H9 (cell line): ENCODE measurements at places on chromosomes 11 and 22. TPM values are rescaled to one million over a fixed set of nuclear protein-coding genes. Genes with fewer than 3 reads are reported as not detected.

GRCh38 chr11:9568854-9569587 lies 4.4 kb upstream of the WEE1 start:
- DNase-seq, result peak; percentile 71
- H3K27ac ChIP-seq, result peak overlapping the region; percentile 87
- peaks cover 1% of the 10 kb centered on the region; the same call in 1 of the 3 replicates for H3K36me3 ChIP-seq
- peaks cover 8% of the 10 kb centered on the region; the same call in 1 of the 2 replicates for H3K4me1 ChIP-seq
- peak overlapping the region; percentile 62 for H3K4me3 ChIP-seq

DNA sequence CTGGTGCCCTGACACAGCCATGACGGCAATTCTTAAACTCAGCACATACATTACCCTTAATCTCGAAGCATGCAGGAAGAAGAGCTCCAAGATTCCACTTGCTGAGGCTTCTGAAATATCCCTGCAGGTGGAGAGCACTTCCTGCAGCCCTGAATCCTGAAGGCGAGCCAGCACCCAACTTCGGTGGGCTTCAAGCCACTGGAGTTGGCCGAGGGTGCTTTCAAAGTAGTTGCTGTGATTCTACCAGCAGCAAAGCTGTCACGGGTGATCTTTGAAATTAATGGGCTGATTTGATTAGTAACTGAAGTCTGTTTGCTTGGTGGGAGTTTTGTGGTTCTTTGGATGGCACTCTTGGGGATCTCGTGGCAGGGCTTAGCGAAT lies 9.0 kb upstream of the FTH1 start:
- DNase-seq, result no peak
- H3K4me3 ChIP-seq, result no peak overlapping the region
- H3K27me3 ChIP-seq, result no peaks in the 10 kb centered on the region; the same call in 1 of the 2 replicates
- no peak overlapping the region for H3K27ac ChIP-seq

- no peak overlapping the region for H3K27ac ChIP-seq
- no peaks in the 10 kb centered on the region for H3K27me3 ChIP-seq
- peak; percentile 95 for DNase-seq
- no peaks in the 10 kb centered on the region for H3K36me3 ChIP-seq
Observed at GRCh38 chr11:61955422-61956135, 5.4 kb downstream of the BEST1 start.

GRCh38 chr11:75543806-75544205 lies 18.1 kb upstream of the GDPD5 start:
- H3K4me3 ChIP-seq, result no peak overlapping the region
- no peaks in the 10 kb centered on the region for H3K27me3 ChIP-seq
- H3K36me3 ChIP-seq, result no peaks in the 10 kb centered on the region

MYOD1 gene
- not detected in 2 replicates for total RNA-seq

KCNK4 gene
- total RNA-seq, result 0.28 and 0.31 TPM in 2 replicates

HBG2 gene
- not detected in 2 replicates for total RNA-seq

DNA sequence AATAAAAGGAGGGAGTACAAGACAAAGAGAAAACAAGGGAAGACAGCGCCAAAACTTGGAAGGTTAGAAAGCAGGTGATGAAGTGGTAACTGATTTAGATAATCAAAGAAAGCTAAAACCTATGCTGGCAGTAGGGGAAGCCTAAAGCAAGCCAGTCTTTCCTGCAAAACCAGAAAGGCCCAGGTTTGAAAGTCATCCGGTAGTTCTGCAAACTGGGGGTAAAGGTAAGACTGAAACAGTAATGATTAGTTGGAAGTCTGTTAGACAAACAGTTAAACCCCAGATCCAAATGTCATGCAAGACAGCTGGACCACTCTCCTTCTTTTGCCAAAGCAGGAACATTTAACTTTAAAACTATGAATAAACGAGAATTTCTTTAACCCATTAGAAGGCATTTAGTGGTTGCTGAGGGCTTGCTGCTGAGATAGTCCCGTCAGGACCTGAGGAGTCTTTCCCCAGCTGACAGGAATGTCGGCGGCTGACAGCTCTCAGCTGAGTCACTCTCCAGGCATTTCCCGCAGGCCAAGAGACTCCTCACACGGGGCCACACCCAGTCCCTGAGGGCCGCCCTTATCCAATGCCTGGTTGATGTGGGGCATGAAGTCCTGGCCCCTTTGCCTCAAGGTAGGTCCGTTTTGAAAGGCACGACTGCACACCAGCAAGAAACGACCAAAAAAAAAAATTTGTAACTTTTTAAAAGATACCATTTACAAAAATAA lies 36.3 kb upstream of the CFAP300 start:
- no peak overlapping the region for H3K27ac ChIP-seq
- H3K27me3 ChIP-seq, result no peaks in the 10 kb centered on the region; the same call in 1 of the 2 replicates
- H3K4me3 ChIP-seq, result no peak overlapping the region

SNX15 gene
- 24.3 and 25.7 TPM in 2 replicates for total RNA-seq

DNA sequence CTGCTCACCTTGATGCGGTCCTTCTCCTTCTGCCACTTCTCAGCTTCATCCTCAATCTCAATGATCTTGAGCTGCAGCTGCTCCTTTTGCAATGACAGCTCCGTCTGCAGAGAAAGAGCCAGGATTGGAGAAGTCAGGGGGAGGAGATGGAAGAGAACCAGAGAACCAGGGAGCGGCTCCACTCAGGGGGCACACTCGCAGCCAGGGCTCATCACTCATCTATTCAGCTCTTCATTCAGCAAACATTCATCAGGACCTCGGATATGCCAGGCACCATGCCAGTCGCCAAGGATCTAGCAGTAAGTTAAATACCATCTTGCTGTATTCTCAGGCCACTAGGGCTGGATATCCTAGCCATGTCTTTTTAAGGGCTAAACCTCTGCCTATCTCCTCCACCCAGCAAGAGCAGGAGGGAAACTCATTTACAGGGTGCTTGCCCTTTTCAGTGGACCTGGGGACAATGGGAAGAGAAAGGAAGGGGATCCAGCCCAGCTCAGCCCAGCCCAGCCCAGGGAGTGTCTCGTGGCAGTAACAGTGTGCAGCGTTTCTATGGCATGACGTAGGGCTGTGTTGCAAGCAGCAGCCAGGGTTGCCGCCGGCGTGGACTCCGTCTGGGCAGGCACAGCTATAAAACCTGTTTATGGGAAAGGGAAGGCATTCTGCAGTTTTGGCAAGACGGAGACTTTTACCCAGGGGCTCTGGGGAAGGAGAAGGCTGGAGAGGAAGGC lies 9.4 kb downstream of the TRIM29 start:
- no peaks in the 10 kb centered on the region for H3K36me3 ChIP-seq
- H3K4me1 ChIP-seq, result no peaks in the 10 kb centered on the region
- DNase-seq, result no peak
- H3K27me3 ChIP-seq, result no peaks in the 10 kb centered on the region

- no peak overlapping the region for H3K4me3 ChIP-seq
- H3K27ac ChIP-seq, result no peak overlapping the region
- H3K27me3 ChIP-seq, result no peaks in the 10 kb centered on the region
- H3K36me3 ChIP-seq, result no peaks in the 10 kb centered on the region
Observed at GRCh38 chr11:33018840-33019239, 3.2 kb downstream of the DEPDC7 start.

- no peak overlapping the region for H3K27ac ChIP-seq
- H3K27me3 ChIP-seq, result no peaks in the 10 kb centered on the region
- no peaks in the 10 kb centered on the region for H3K36me3 ChIP-seq
Observed at GRCh38 chr11:83472806-83473205, 186.6 kb upstream of the CCDC90B start.
